ENCODE measurements at places on chromosomes 1 and 21. TPM values are rescaled to one million over a fixed set of nuclear protein-coding genes. Genes with fewer than 3 reads are reported as not detected.

- DNase-seq: no peak
Observed at GRCh38 chr21:38645282-38645681, 147.0 kb upstream of the ERG start.

- DNase-seq: no peak
Observed at GRCh38 chr21:42379426-42380215, 13.3 kb upstream of the TFF1 start.

DNA sequence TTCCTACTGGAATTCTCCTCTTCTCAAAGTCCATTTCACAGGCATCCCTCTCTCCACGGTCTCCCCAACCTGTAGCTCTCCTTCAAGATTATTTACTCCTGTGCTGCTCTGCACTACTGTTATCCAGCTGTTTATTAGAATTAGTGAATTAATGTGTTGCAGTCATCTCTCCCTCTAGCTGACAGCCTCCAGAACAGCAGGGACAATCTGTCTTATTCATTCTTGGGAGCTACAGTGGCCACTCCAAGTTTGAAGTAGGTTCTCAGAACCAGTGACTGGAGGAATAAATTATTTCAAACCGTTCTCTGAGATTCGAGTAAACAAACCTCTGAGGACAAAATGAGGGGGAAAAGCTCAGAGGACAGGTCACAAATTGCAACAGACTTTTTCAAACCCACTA is 330.9 kb downstream of the RRAGC start:
- DNase-seq: no peak

DNA sequence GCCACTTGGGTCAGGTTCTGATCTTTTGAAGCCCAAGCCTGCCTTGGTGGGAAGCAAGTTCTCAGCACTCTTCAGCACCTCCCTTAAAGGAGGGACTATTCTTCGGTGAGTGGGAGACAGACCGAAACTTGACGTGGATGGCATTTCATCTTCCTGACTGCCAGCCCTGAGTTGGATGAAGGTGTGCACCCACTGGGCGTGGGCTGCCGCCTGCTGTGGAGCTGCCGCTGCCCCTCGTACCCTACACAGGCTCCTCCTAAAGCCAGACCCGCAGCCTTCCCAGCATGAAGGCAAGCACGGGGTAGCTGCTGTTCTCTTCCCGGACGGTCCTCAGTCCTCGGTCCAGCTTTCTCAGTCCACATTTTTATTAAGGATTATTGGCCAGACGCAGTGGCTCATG is 84.2 kb downstream of the SLC66A1 start:
- no peak for DNase-seq

DNA sequence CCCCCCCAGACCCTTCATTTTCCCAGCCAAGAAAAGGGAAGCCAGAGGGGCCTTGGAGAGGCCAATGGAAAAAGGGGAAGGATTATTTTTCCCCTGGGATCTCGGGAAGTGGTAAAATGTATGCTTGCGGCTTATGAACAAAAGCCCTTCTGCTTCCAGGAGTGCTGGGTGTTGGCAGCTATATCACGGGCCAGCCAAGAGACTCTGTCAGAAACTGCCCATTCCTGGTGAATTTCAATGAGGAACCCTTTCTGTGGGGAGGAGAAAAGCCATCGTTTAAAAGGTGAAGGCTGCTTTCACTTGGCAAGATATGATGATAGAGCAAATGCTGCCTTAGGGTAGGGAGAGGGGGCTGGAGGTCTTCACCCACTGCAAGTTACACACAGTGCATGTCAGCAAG is 69.7 kb upstream of the ZC3H12A start:
- no peak for DNase-seq

GRCh38 chr1:87103074-87103473 is 188.6 kb downstream of the HS2ST1 start:
- no peak for DNase-seq

- DNase-seq: no peak
Observed at GRCh38 chr1:110607536-110608230, 1.5 kb upstream of the KCNA2 start.

DNA sequence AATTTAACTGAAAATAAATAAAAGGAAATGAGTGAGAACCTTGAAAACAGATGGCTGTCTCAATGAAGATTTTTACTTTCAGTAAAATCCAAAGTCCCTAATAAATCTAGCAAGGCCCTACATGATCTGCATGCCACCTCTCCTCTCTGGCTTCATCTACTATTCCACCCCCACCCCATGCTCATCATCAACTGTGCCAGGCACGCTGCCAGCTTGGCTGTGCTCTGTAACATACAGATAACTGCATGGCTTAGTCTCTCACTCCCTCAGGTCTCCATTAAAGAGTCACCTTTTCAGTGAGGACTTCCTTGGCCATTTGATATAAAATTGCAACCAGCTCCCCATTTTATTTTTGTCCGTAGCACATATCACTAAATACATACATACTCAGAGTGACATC is 26.7 kb downstream of the RGSL1 start:
- no peak for DNase-seq

GRCh38 chr1:181488866-181489265 is 5.5 kb downstream of the CACNA1E start:
- no peak for DNase-seq

GRCh38 chr1:150127868-150128267 is 21.8 kb upstream of the PLEKHO1 start:
- DNase-seq: no peak

- DNase-seq: no peak
Observed at GRCh38 chr1:202765721-202766120, 42.5 kb downstream of the KDM5B start.

GRCh38 chr1:163399976-163400601 is 78.3 kb downstream of the NUF2 start:
- no peak for DNase-seq

GRCh38 chr21:15627011-15627410 is 102.8 kb upstream of the USP25 start:
- no peak for DNase-seq

- DNase-seq: no peak
Observed at GRCh38 chr1:154978360-154978759, 3.9 kb downstream of the CKS1B start.

- no peak for DNase-seq
Observed at GRCh38 chr1:208763971-208764370, 519.8 kb upstream of the PLXNA2 start.

DNA sequence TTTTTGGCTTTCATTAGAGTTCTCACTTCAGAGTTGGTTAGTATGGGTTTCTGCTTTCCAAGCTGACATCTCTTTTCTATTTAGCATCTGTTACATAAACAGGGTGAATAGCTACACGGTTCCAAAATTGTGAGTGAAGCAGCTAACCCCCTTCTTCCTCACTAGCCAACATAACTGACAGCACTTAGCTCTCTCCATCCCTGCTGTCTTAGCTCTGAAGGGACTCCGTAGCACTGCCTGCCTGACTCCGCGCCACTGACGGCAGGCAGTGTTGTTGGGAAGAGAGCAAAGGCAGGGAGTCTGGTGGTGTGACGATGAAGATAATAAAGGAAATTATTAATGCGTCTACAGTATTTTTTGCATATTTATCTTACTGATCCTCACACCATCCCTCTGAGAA is 247.0 kb downstream of the PTBP2 start:
- DNase-seq: no peak

DNA sequence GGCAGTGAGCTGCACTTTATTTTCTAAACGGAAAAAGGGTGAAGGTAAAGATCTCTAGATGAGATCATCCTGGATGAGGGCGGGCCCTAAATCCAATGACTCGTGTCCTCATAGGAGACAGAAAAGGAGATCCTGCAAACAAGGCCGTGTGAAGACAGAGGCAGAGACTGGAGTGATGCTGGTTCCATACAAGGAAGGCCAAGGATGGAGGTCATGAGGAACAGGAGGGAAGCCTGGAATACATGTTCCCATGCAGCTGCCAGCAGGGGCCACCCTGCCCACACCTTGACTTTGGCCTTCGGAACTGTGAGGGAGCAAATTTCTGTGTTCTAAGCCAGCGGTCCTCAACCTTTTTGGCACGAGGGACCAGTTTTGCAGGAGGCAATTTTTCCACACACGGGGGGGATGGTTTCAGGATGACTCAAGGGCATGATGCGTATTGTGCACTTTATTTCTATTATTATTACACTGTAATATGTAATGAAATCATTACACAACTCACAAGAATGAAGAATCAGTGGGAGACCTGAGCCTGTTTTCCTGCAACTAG is 94.3 kb downstream of the PSMG1 start:
- no peak for DNase-seq

DNA sequence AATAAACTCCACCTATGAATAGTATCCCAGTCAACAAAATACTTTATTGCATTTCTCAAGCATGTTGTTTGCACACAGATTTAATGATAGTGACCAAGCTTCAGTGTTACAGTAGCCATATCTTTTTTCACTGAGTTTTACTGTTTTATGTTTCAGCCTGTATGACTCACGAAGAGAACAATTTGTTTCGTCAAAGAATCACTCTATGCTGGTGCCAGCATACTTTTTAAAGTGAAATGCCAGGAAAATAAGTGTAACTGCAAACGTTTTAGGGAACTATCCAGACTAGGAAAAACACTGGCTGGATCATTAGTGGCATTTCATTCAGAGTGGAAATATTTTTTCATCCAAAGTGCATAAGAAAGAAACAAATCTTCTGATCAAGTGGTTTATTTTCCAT is 210.8 kb downstream of the COL11A1 start:
- DNase-seq: peak; percentile 4

- DNase-seq: no peak
Observed at GRCh38 chr1:183363972-183364371, 54.2 kb downstream of the NMNAT2 start.

- peak; percentile 27 for DNase-seq
Observed at GRCh38 chr1:23216771-23217420, 406 bp downstream of the HTR1D start.

- DNase-seq: no peak
Observed at GRCh38 chr21:28337315-28337714, 655.4 kb downstream of the LTN1 start.

DNA sequence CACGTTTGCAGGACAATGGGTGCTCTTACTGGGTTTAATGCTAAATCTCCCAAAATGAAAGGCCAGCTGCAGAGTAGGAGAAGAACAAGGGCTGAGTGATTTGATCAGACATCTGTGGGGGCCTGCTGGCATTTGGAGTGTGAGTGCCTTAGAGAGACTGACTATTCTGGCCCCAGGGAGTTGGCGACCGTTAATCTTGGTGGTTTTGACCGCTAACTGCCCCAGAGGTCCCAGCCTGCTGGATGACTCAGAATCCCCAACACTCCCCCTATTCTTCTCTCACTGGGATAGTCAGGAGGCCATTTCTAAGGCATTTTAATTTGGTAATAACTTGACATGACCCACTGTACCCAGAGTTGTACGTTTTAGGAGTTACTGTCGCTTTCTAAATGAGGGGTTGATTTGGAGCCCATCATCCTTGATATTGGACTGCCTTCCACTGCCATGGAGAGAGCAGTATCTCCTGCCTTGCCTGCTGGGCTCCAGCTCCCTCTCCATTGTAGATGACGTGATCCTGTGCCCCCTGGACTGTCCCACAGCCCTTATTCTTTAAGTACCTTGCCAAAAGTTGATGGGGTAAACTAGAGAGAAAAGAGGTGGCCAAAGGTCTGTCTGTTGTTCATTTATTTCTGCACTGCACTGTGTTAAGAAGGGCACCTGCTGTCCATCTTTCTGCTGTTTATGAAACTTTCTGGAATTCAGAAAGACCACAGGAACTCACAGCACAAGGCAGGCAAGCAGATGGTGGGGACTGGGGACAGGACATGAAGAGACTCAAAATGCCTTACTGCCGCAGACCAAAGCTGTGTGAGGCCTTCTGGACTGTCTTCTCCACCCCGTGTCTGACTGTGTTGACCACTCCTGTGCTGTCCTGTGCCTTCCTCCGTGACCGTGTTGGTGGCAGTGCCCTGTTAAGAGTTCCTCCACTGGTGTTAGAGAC is 98.2 kb upstream of the ARTN start:
- DNase-seq: no peak

DNA sequence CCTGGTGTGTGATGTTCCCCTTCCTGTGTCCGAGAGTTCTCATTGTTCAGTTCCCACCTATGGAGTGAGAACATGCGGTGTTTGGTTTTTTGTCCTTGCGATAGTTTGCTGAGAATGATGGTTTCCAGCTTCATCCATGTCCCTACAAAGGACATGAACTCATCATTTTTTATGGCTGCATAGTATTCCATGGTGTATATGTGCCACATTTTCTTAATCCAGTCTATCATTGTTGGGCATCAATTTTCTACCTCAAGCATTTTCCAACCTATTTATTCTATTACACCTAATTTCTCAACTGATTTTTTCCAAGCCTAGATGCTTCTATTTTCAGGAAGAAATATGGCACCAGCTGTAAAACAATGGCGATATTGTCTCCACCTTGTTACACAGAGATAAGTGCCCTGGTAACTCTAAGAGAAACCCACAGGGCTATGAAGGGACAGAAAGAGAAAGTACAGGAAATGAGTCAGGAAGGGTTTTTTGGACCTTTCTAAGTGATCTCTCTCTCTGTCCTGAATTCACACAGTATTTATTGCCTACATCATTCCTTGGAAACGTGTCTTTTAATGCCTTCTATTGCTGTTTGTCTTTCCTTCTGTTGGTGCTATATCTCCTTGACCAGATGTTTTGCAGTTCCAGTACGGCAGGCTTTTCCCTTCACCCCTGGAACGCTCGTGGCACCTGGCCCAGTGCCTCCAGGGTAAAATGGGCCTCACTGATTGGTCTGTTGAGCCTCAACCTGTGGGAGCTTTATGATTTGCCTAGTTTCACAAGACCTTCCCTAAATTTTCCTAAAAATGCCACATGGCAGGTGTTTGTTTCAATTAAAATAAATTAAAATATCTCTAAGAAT is 14.6 kb upstream of the JAK1 start:
- peak; percentile 38 for DNase-seq

GRCh38 chr1:34711485-34711884 is 43.4 kb upstream of the GJB5 start:
- DNase-seq: peak; percentile 21

- DNase-seq: peak; percentile 57
Observed at GRCh38 chr1:1006305-1007159, 6.6 kb upstream of the HES4 start.

GRCh38 chr1:230310381-230311163 is 115.6 kb downstream of the PGBD5 start:
- DNase-seq: peak; percentile 84

- DNase-seq: no peak
Observed at GRCh38 chr1:208083016-208083714, 161.0 kb downstream of the PLXNA2 start.

- DNase-seq: no peak
Observed at GRCh38 chr1:225539069-225539468, 111.2 kb upstream of the LBR start.

- no peak for DNase-seq
Observed at GRCh38 chr1:182229451-182229850, 162.1 kb downstream of the GLUL start.

- peak; percentile 70 for DNase-seq
Observed at GRCh38 chr21:34890724-34891612, 158.1 kb downstream of the RUNX1 start.

The OR2T2 gene
- total RNA-seq: not detected

The KDF1 gene
- 2.9 TPM for total RNA-seq

The KCNN3 gene
- 3.5 TPM for total RNA-seq

The EXOSC10 gene
- 15.1 TPM for total RNA-seq

The LCE6A gene
- not detected for total RNA-seq

The HES2 gene
- total RNA-seq: not detected

The SLC5A3 gene
- total RNA-seq: 14.0 TPM

The CALML6 gene
- not detected for total RNA-seq

The RGS1 gene
- total RNA-seq: 1.8 TPM

The SDE2 gene
- total RNA-seq: 8.7 TPM

The PODN gene
- total RNA-seq: 19.8 TPM

The MANEAL gene
- total RNA-seq: not detected

The OR2AJ1 gene
- total RNA-seq: not detected

The GIPC2 gene
- 8.4 TPM for total RNA-seq

The CD160 gene
- not detected for total RNA-seq

The OR2T12 gene
- total RNA-seq: not detected

The HSD3B1 gene
- total RNA-seq: not detected

The VSIG8 gene
- not detected for total RNA-seq

The GBP6 gene
- 1.1 TPM for total RNA-seq

All from stomach (tissue), 19 donors.